Activated B cell treated with CpG ODN at 0.5 μM for 24 hours (primary cell): ENCODE measurements at places on chromosomes 13 and 19. TPM values are rescaled to one million over a fixed set of nuclear protein-coding genes. Genes with fewer than 3 reads are reported as not detected.

- H3K4me1 ChIP-seq = no peaks in the 10 kb centered on the region
- no peak overlapping the region for H3K4me3 ChIP-seq
- no peaks in the 10 kb centered on the region for H3K36me3 ChIP-seq
- H3K27me3 ChIP-seq = peaks cover 11% of the 10 kb centered on the region
Observed at GRCh38 chr13:39985071-39985470, 329.6 kb downstream of the COG6 start.

DNA sequence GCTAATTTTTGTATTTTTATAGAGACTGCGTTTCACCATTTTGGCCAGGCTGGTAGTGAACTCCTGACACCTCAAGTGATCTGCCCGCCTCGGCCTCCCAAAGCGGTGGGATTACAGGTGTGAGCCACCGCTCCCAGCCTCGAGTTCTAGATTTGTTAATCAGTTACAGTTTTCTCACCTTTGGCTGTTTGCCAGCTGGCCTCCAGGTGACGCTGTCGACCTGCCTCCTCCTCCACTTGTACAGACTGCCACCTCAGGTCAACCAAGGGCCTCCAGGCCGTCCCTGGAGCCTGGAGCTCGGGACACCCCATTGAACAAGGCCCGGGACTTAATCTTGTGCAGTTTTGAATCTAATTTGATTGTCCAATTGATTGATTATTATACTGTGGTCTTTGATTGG is 45.5 kb downstream of the IER2 start:
- H3K27me3 ChIP-seq = no peaks in the 10 kb centered on the region
- H3K36me3 ChIP-seq = no peaks in the 10 kb centered on the region
- peak overlapping the region; percentile 63 for H3K27ac ChIP-seq
- peak; percentile 57 for DNase-seq
- H3K4me1 ChIP-seq = peaks cover 29% of the 10 kb centered on the region
- no peak overlapping the region for H3K4me3 ChIP-seq

- H3K4me1 ChIP-seq = peaks cover 21% of the 10 kb centered on the region
- H3K4me3 ChIP-seq = no peak overlapping the region
- H3K27ac ChIP-seq = no peak overlapping the region
Observed at GRCh38 chr19:35253316-35254286, 4.8 kb downstream of the LSR start.

DNA sequence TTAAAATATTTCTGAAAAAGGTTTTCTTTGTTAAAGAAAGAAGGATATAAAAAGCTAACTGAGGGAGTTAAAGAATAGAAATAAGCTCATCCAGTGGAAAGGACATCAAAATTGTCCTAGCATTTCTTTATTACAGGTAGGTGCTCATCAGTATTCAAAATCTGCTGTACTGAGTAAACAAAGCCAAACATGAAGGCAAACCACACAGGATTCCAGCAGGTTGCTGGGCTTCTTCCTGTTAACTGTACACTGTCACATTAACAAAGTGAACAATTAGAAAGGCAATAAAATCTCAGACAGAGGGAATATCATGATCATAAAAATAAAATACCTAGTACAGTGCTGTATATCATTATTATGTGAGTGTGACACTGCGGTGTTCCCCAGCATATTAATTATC is 1541.0 kb downstream of the SLITRK5 start:
- no peaks in the 10 kb centered on the region for H3K36me3 ChIP-seq
- H3K27ac ChIP-seq = no peak overlapping the region
- no peaks in the 10 kb centered on the region for H3K27me3 ChIP-seq

DNA sequence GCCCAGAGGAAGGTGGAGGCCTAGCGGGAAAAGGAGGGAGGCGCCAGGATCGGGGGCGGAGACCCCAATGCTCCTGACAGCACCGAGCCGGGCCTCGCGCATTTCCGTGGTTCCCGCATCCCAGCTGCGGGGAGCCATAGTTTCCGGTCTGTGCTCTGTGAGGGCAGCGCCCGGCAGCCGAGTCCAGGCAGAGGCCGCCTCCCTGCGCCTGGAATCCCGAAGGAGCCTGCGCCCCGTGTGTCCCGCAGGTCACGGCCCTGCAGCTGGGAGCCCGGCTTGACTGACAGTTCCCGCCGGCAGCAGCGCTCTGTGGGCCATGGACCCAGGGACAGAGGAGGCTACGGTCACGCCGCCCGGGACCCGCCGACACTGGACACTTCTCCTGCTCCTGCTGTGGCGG is 74.6 kb upstream of the C13orf46 start:
- H3K4me3 ChIP-seq = no peak overlapping the region
- H3K36me3 ChIP-seq = peaks cover 38% of the 10 kb centered on the region
- H3K27me3 ChIP-seq = no peaks in the 10 kb centered on the region

DNA sequence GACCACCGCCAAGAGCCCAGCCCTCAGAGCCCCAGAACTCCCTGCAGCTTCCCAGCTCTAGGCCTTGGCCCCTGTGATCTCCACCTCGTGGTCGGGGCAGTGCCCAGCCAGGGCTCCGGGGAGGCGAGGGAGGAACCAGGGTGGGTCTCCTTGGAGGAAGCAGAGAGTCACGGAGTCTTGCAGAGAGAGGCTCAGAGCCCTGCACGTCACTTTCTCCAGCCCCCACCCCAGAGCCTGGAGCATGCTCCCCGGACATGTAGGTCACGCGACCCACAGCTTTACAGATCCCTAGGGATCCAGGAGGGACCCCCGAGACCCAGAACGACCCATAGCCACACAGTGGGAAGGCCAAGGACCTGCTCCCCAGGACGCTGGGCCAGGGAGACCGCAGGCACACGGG is 11.9 kb downstream of the GADD45B start:
- DNase-seq = no peak
- H3K4me1 ChIP-seq = peaks cover 69% of the 10 kb centered on the region
- no peak overlapping the region for H3K4me3 ChIP-seq
- H3K36me3 ChIP-seq = no peaks in the 10 kb centered on the region
- no peak overlapping the region for H3K27ac ChIP-seq

- peaks cover 76% of the 10 kb centered on the region for H3K4me1 ChIP-seq
- DNase-seq = no peak
- peaks cover 12% of the 10 kb centered on the region for H3K36me3 ChIP-seq
- peak overlapping the region; percentile 52 for H3K27ac ChIP-seq
Observed at GRCh38 chr19:43760941-43761340, 6.2 kb upstream of the SMG9 start.

DNA sequence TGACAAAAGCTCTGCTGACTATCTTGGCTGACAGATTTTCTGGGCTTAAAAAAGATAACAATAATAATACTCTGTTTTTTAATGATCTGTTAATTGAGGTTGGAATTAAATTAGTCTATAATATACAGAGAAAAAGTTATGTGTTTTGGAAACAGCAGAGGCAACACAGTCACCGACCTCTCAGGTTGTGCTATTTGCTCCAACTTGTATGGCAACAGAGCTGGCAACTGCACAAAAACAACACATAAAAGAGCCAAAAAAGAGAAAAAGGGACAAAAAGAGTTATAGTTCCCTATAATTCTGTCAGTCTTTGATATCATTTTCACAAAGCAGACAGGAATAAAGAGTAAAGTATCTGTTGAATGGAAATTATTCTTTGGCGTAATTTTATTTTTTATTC is 102.3 kb upstream of the POSTN start:
- no peaks in the 10 kb centered on the region for H3K4me1 ChIP-seq
- DNase-seq = no peak
- H3K27me3 ChIP-seq = no peaks in the 10 kb centered on the region
- H3K27ac ChIP-seq = no peak overlapping the region
- H3K36me3 ChIP-seq = no peaks in the 10 kb centered on the region

GRCh38 chr19:37963190-37963936 is 56.4 kb downstream of the SIPA1L3 start:
- H3K4me1 ChIP-seq = peaks cover 80% of the 10 kb centered on the region
- peak overlapping the region; percentile 88 for H3K27ac ChIP-seq
- no peak for DNase-seq
- peaks cover 11% of the 10 kb centered on the region for H3K36me3 ChIP-seq
- peak overlapping the region; percentile 4 for H3K4me3 ChIP-seq
- no peaks in the 10 kb centered on the region for H3K27me3 ChIP-seq

GRCh38 chr19:5491565-5491964 is 36.3 kb downstream of the ZNRF4 start:
- H3K36me3 ChIP-seq = no peaks in the 10 kb centered on the region
- peaks cover 49% of the 10 kb centered on the region for H3K27me3 ChIP-seq
- no peak overlapping the region for H3K4me3 ChIP-seq
- no peak for DNase-seq
- H3K4me1 ChIP-seq = no peaks in the 10 kb centered on the region
- H3K27ac ChIP-seq = no peak overlapping the region

GRCh38 chr13:72431981-72432682 is 295.3 kb downstream of the MZT1 start:
- H3K36me3 ChIP-seq = no peaks in the 10 kb centered on the region
- no peak overlapping the region for H3K27ac ChIP-seq
- no peaks in the 10 kb centered on the region for H3K4me1 ChIP-seq
- H3K27me3 ChIP-seq = no peaks in the 10 kb centered on the region
- no peak for DNase-seq

GRCh38 chr13:42750794-42751193 is 30.6 kb upstream of the FAM216B start:
- no peak for DNase-seq
- no peaks in the 10 kb centered on the region for H3K36me3 ChIP-seq
- no peak overlapping the region for H3K4me3 ChIP-seq
- no peaks in the 10 kb centered on the region for H3K4me1 ChIP-seq
- no peaks in the 10 kb centered on the region for H3K27me3 ChIP-seq

- H3K27me3 ChIP-seq = peaks cover 18% of the 10 kb centered on the region
- H3K27ac ChIP-seq = no peak overlapping the region
- H3K4me3 ChIP-seq = no peak overlapping the region
Observed at GRCh38 chr13:30882026-30882850, 23.8 kb upstream of the MEDAG start.

DNA sequence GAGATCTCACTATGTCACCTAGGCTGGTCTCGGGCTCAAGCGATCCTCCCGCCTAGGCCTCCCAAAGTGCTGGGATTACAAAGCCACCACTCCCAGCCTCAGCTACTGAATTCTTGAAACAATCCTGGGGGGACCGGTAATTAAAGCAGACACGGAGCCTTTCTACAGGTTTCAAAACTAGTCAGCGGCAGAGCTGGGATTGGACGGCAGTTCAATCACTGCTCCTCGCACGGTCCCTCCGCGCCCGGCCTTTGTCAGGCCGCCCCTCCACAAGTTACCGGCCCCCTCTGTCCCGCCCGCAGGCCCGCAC is 229 bp downstream of the BORCS8 start:
- no peaks in the 10 kb centered on the region for H3K27me3 ChIP-seq
- no peak for DNase-seq
- H3K36me3 ChIP-seq = peaks cover 37% of the 10 kb centered on the region
- H3K4me3 ChIP-seq = peak overlapping the region; percentile 99
- H3K27ac ChIP-seq = peak overlapping the region; percentile 99

DNA sequence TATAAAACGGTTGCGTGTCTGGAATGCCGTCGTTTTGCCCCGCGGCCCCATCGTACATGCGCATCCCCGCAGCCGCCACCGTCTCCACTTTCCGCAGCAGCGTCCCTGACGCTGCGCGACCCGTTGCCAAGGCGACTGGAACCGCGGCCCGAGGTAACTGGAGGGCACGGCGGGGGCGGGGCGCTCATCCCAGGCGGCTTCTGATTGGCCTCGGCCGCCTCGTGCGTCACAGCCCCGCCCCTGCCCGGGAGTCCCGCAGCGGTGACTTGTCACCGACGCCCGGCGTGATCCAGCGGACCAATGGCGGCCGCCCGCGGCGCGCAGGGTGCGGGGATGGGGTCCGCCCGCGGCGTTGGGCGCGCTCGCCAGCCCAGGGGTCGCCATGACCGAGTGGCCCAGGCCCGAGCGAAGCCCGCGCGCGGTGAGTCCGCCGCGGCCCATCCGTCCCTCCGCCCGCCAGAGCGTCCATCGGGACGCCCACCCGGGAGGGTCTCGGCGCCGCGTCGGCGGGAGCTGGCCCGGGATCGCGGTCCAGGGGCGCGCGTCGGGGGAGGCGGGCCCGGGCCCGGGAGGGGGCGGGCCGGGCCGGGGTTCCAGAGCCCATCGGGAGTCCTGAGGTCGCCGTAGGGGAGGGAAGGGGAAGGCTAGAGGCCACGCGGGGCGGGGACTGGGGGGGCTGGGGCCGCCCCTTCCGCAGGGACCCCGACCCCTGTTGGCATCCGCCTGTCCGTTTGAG is at the start of gene ZSCAN1:
Gene ZSCAN1 (plus strand): TSS at position 285 of the 736 bp plus-strand sequence. CDS start 3,812 bp downstream, outside the sequence.
- H3K27ac ChIP-seq = no peak within 1 kb of the TSS
- peaks cover 25% of the 10 kb centered on the region for H3K27me3 ChIP-seq
- peak within 1 kb of the TSS; percentile 54 for H3K4me3 ChIP-seq
- peaks cover 5% of the 10 kb centered on the region for H3K36me3 ChIP-seq
- DNase-seq = peak; percentile 33
- H3K4me1 ChIP-seq = no peaks in the 10 kb centered on the region

DNA sequence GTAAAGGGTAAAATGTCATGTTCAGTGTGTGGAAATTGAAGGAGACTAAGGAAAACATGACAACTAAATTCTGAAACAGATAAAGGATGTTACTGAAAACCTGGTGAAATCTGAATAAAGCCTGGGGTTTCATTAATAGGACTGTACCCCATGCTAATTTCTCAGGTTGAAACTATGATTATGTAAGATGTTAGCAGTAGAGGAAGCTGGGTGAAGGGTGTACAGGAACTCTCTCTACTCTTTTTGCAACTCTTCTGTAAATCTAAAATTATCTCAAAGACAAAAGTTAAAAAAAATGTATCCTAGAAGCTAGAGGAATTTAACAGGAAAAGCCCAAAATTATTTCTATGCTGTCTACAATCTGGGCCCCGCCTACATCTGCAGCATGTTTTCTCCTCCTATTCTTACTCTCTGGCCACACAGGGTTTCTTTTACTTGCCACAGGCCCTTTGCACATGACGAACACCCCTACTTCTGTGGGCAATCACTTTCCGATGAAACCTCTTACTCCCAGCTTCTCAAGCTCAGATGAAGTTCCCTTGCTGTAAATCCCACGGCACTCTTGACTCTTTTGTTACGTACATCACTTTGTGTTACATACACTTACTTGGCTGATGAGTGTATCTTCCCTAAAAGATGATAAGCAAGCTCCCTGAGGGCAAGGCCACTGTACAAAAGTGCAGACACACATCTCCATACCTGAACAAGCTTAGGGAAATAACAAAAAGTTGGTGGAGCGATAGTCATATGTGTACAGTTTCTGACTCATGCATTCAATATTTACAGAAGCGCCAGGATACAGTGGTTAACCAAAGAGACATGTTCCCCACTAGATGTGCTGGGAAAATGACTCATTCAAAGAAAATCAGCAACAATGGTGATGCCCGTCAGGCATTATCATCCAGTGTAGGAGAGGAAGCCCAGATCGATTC is 32.6 kb downstream of the RUBCNL start:
- H3K36me3 ChIP-seq = peaks cover 91% of the 10 kb centered on the region
- H3K4me3 ChIP-seq = no peak overlapping the region
- H3K27me3 ChIP-seq = no peaks in the 10 kb centered on the region
- H3K4me1 ChIP-seq = peaks cover 12% of the 10 kb centered on the region

- DNase-seq = no peak
- H3K36me3 ChIP-seq = peaks cover 16% of the 10 kb centered on the region
- peaks cover 2% of the 10 kb centered on the region for H3K27me3 ChIP-seq
- H3K27ac ChIP-seq = no peak overlapping the region
- H3K4me3 ChIP-seq = no peak overlapping the region
Observed at GRCh38 chr19:1474011-1474764, 4.8 kb downstream of the C19orf25 start.

CYP4F2 gene
- total RNA-seq = not detected in 2 replicates

RNF225 gene
- total RNA-seq = 0.44 TPM in 1 of 2 replicates, not detected in the other

LYL1 gene
- 67.1 and 74.8 TPM in 2 replicates for total RNA-seq

FUT2 gene
- not detected in 2 replicates for total RNA-seq

ZNF112 gene
- 2.5 and 2.8 TPM in 2 replicates for total RNA-seq

ZNF234 gene
- total RNA-seq = 14.8 and 18.8 TPM in 2 replicates

GJB6 gene
- not detected in 2 replicates for total RNA-seq

PGLYRP1 gene
- not detected in 2 replicates for total RNA-seq

DAND5 gene
- total RNA-seq = not detected in 2 replicates
